Muscle of arm (tissue), 14 donors: ENCODE measurements at places on chromosomes 5 and 9.
A peak's percentile ranks its signal among the peaks of the same experiment; 100 is the strongest.

DNA sequence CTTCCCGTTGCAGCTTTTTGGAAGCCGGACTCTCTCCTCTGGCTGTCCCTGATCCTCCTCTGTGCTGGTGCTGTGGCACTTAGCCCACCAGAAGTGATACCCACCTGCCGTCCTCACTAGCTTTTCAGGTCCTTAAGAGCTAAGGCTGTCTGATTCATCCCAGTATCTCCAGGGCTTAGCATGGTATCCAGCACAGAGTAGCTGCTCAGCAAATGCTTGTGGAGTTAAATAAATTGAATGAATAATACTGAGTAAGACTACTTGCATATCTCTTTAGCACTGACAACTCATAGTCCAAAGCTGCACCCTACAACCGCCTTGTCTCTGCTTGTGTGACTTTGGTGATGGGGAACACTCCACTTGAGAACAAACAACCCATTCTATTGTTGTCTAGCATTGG, 7.7 kb upstream of the XPA start:
- DNase-seq: no peak

DNA sequence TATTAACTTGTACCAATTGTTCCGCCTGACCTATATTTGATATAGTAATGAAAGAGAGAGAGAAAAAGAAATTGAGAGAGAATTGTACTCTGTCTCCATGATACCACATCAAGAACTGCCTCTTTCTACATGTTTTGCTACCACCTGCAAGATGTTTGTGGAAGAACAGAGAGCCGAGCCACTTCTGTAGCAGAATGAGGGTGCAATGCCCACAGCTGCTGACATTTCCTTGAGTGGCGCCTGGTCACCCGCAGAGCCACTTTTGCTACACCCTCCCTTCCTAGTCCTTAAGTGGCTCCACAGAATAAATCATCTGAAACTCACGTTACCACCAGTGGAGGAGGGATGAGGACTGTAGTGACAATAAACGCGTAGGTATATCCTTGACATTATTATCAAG, 17.1 kb upstream of the FAM81B start:
- no peak for DNase-seq

GRCh38 chr5:134000091-134000511, 4.7 kb downstream of the VDAC1 start:
- no peak for DNase-seq

DNA sequence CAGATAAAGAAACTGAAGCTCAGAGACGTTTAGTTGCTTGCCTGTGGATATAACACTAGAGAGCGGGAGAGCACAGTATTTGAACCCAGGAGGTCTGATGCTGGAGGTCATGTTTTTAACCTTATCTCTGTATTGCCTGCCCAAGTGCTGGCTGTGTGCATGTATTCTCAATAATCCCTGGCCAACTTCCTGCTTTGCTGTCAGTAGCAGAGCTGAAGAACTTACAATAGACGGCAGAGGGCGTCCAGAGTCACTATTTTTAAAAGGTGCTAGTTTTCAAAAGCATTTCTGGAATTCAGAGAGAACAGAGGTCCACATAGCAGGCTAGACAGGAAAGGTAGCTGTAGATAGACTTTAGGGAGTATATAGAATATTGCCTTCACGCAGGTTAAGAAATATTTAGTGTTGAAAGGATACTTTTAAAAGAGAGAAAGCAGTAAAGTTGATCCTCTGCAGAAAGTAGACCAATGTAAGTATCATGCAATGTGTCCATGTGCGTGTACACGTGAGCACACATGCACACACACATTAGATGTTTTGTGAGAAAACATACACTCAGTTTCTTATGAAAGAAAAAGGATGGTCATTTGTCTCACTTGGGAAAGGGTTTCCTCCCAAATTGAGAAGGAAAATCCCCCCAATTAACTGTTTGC, 46.3 kb downstream of the PTCD2 start:
- peak; percentile 82 for DNase-seq

DNA sequence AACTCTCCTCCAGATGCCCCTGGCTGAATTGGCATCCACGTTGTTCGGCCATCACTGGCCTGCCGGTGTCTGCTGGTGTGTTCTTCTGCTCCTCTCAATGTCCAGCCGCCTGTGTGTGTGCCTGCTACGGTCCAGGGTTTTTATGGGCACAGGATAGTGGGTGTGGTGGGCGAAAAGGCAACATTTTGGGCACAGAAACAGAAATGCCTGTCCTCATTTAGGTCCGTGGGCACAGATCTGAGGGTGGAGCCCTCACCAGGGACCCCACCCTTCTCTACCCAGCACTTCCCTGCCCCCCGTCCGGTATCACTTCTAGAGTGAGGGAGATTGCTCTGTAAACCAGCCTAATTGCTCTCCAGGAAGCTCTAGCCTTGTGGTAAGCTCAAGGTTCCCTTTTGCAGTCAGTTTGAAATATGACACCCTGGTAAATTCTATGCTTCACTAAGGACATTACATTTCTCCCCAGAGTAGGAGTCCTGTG, 410.1 kb downstream of the MAT2B start:
- DNase-seq: no peak

GRCh38 chr5:180523629-180524466, 29.7 kb downstream of the CNOT6 start:
- no peak for DNase-seq

GRCh38 chr5:27191786-27192510, 153.6 kb upstream of the CDH9 start:
- DNase-seq: no peak

DNA sequence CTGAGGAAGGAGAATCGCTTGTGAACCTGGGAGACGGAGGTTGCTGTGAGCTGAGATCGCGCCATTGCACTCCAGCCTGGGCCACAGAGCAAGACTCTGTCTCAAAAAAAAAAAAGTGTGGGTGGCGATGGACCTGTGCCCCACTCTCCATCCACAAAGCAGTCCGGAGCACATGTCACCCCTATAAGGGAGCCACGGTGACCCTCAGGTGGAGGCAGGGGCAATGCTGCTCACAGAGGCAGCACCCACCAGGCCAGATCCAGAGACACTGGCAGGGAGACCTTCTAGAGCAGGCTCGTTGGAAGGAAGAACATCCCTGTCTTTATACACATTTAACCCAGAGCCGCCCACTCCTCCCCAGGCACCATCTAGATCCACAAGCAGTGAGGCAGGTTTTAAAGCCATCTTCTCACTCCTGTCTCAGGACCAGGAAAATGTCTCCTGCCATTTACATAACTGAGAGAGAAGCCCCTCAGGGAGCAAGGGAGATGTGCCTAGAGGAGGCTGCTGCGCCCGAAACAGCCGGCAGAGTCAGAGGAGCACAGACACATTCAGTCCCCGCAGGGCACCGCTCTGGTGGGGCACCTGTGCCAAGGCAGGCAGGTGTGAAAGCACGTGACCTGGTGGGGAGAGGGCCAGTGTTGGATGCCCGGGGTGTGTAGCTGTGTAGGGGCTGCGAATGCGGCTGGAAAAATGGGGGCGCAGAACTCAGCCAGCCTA, 31.6 kb upstream of the ADAMTS2 start:
- DNase-seq: no peak

DNA sequence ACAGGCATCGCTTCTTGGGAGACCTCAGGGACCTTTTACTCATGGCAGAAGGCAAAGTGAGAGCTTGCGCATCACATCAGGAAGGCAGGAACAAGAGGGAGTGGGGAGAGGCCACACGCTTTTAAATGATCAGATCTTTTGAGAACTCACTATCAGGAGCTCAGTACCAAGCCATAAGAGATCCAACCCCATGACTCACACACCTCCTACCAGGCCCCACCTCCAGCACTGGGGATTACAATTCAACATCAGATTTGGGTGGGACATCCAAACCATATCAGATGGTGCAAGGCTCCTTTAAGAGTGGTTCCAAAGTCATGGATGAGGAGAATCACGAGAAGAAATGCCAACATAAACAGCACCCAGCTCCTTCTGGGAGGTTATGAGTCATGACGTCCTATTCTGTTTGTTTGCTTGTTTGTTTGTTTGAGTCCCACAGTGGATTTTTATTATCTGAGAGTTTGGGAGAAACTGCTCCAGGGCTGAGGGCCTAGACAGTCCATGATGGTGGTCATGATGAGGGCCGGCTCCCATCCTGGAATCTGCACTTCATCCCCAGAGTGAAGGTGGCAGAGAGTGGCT, 453.5 kb downstream of the GADD45G start:
- no peak for DNase-seq

- DNase-seq: no peak
Observed at GRCh38 chr9:98503867-98504266, 204.9 kb downstream of the GABBR2 start.

DNA sequence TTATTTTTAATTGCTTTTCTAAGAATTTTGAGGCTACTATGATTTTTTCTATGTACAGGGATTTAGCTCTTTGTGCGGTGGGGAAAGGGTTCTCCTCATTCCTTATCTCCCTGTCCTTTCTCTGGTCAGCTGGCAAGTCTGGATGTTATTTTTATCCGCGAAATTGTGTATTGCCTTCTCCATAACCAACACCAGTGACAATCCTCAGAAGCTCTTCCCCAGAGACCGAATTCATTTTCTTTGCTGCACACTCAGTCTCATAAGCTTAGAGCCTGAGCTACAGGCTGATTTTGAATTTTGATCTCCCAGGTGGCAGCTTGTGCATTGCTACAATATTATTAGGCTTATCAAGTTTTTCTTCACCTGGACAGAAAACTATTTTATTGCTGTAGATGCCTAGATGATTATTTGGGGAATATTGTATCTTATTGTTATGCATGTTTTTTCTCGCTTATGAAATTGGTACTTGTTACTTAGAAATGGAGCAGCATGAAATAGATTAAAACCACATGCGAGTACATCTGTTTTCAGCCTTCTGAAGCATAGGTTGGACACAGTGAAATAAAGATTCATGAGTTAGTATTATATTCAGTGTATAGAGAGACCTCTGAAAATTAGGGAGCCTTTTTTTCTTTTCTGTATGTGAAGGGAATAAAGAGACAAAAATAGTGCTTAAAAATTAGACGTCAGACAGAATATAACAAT, 27.3 kb downstream of the CPEB4 start:
- DNase-seq: no peak

DNA sequence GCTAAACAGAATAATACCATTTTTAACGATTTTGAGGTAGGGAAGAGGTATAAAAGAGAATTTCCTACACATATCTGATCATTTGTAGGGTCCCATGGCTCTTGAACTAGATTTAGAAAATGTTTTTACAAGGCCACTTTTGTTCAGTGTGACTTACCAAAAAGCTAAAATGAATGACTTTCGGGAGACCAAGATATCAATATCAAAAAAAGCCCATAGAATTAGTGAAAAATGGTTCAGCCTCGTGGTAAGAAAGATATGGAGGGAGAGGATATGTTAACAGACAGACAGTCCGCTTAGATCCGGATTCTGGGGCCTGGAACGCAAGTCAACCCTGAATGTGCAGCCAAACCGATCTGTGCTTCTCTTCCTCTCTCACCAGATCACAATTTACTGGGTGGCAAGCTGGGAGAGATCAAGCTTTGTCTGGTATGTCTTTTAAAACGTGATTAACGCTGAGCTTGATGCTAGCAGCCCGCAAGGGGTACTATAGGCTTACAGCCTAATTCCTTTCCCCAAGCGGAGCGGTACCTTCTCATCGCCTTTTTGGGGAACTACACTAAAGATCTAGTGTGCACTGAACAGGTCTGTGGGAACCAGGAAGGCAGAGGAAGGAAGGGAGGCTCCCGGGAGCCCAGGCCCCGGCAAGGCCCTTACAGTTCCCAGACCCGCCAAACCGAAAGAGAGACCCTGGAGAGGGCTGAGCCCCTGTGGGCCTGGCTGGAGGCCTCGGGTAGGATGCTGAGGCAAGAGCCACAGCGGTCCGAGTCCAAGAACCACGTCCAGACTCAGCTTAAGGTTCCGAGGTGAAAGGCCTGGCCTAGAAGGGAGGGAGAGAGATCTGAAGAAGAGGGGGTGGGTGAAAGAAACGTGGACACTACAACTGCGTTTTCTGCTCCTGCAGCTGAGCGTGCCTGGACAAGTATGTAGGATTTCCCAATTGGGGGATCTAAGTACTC, 2.9 kb downstream of the NR2F1-AS1 start:
- no peak for DNase-seq

DNA sequence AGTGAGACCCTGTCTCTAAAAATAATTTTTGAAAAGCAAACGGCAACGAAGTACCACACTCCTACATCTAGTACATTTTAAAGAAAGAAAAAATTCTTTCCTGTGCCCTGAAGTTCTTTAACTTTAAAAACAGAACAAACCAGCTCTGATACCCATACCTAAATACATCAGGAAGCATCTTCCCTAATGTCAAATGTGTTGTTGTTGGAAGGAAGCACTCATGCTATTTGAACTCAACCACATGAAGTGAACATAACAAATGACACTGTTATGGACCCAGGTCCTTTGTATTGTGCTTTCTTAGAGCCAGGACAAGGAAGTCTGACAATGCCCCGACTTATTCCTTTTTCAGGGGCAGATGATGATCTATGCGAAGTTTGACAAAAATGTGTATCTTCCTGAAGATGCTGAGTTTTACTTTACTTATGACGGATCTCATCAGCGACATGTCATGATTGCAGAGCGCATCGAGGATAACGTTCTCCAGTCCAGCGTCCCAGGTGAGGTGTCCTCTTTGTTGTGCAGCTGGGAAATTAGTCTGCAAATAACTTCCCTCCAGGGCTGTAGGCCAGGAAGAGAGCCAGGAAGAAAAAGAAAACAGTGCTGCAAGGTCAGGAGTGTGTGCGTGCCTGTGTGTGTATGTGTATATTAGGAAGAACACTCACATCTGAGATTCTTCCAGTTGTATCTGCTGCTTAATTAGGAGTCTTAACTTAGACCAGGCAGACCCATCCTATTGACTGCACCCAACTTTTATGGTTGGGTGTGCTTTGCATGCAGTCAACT, 123.7 kb downstream of the ARHGEF28 start:
- no peak for DNase-seq

DNA sequence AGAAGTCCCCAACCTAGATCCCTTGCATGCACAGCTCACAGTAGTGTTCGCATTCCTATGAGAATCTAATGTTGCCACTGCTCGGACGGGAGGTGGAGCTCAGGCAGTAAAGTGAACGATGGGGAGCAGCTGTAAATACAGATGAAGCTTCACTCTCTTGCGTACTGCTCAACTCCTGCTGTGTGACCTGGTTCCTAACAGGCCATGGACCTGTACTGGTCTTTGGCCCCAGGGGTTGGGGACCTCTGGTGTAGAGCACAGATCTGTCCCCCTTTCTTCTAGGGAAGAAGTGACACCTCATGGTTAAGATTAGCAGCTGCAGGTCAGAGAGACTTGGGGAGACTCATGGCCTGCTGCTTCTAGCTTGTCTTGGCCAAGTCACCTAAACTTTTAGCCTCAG, 7.1 kb downstream of the ARHGEF28 start:
- DNase-seq: no peak

- no peak for DNase-seq
Observed at GRCh38 chr9:14926941-14927624, 16.9 kb upstream of the FREM1 start.

GRCh38 chr5:15256485-15256884, 243.5 kb upstream of the FBXL7 start:
- peak; percentile 58 for DNase-seq

GRCh38 chr9:109907400-109907799, 127.4 kb downstream of the PALM2AKAP2 start:
- DNase-seq: no peak
